Lung microvascular endothelial cell (primary cell): ENCODE measurements at places on chromosomes 4 and X. TPM values are rescaled to one million over a fixed set of nuclear protein-coding genes. Genes with fewer than 3 reads are reported as not detected.
A peak's percentile ranks its signal among the peaks of the same experiment; 100 is the strongest.

- no peak for DNase-seq
These were observed 44.0 kb upstream of the STK26 start for GRCh38 chrX:131979116-131979515.

DNA sequence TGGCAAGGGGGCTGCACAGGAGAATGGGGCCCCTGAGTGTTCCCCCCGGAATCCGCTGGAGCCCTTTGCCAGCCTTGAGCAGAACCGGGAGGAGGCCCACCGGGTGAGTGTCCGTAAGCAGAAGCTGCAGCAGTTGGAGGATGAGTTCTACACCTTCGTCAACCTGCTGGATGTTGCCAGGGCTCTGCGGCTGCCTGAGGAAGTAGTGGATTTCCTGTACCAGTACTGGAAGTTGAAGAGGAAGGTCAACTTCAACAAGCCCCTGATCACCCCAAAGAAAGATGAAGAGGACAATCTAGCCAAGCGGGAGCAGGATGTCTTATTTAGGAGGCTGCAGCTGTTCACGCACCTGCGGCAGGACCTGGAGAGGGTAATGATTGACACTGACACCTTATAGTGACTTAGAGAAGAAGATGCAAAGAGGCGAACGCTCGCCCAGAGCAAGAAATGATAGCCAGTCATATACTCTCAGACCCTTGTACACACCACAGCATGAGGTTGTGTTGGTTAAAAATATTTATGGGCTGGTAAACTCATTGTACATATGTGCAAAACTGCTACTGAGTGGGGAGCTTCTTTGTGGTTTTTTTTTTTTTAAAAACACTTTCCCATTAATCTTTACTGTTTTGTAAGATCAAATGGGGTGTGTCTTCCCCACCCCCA lies 52.5 kb downstream of the JADE1 start:
- DNase-seq: no peak

- DNase-seq: no peak
These were observed 145.2 kb downstream of the OPHN1 start for GRCh38 chrX:68288127-68288526.

- DNase-seq: no peak
These were observed 41.8 kb upstream of the RLIM start for GRCh38 chrX:74656079-74656745.

- no peak for DNase-seq
These were observed 141.5 kb upstream of the FRMPD4 start for GRCh38 chrX:11996810-11997209.

GRCh38 chr4:43932448-43932847 lies 516.2 kb downstream of the KCTD8 start:
- no peak for DNase-seq

- DNase-seq: no peak
These were observed 196.4 kb downstream of the QDPR start for GRCh38 chr4:17315459-17315858.

GRCh38 chr4:103076747-103077347 lies at the start of gene SLC9B2:
Gene SLC9B2, minus strand, starts transcription at chr4:103076761. Its CDS starts 9,211 bp downstream, at chr4:103067550.
- DNase-seq: peak; percentile 21

DNA sequence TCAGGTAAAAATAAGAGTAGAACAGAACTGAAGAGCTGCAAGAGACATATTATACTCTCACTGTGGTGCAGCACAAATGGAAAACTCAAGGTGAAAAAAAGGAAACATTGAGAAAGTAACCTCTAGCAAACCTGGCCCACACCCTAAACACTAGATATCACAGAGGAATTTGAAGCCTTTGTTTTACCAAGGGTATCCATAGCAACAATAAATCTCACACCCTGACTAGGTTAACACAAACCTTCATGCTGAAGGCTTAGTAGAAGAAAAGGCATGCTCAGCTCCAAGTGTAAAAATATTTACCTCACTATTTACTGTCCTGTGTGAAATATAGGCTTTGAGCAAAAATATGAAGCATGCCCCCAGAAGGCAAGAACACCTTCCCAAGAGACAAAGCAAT lies 61.9 kb upstream of the TAB3 start:
- no peak for DNase-seq

The GABRQ gene
- not detected in 2 replicates for total RNA-seq

DNA sequence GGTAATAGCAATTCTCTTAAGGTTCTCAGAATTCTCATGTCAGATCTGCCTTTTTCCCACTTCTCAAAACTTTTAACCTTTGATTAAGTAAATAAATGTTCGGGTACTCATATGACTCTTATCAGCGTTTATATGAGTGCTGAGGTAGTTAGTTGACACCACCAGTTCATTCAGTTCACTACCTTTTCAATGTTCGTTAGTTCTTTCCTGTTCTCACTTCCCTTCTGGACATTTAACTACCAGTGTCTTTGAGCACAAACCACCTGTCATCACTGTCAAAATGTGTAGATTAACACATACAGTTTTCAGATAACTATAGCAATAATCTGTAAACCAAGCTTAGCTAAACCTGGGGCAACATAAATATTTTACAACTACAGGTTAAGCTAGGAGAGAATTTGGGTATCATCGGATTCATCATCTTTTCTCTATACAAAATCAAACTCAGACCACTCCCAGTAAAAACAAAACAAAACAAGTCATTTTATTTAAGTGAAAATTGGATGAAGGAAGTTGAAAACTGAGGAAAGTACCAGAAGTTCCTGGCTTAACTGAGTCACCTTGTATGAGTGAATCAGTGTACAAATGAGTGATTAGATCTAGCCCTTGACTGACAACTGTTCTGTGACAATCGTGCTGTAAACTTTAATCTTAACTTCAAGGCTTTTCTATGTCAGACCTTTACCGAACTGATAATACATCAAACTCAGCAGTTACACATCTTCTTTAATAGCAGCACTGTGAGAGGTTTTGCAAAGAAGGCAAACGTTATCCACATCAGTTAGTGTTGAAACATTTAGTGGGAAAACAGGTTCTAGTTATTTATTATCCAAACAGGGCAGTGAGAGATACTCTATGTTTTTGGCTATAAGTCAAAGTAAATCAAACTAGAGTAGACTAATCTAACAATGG lies 41.9 kb downstream of the ARHGEF38 start:
- no peak for DNase-seq

The EDA2R gene
- total RNA-seq: 0.60 and 1.5 TPM in 2 replicates

DNA sequence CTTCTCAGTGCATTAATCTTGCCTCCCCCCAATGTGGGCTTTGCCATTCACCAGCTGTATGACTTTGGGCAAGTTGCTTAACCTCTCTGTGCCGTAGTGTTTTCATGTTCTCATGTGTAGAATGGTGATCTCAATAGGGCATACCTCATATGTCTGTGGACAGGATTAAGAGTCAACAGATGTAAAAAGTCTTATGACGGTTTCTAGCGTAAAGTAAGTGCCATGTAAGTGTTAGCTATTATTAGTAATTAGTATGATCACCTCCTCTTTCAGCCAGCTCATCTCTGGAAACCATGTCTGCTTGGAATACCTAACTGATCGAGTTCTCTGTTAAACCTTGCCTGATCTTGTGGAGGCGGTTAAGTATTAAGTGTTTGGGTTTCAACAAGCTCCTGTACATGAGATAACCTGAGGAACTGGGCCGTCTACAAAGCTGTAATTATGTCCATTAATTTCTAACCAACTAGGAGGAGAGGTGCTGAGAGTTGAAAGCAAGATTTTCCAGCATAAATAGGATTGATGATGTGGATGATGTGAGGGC lies 66.3 kb downstream of the TSC22D3 start:
- DNase-seq: no peak

The MAB21L2 gene
- 0.20 and 0.65 TPM in 2 replicates for total RNA-seq

DNA sequence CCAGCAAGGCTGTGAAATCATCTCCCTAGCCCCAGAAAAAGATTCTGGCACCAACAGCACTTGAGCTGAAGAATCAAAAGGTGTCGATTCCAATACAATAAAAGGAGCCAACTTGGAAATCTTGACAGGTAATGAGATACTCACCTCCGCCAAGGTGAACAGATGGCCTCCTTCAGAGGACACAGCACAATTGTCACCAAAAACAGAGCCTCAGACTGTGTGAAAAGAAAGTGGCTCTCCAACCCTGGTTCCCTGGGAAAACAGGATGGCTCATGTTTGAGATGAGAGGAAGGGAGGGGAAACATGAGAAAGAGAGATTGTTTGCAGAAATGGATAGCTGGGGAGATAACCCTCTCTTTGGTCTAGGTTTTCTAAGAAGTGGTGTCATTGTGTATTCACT lies 168.9 kb downstream of the HS3ST1 start:
- no peak for DNase-seq

The TAF7L gene
- total RNA-seq: under 0.01 TPM in 1 of 2 replicates, not detected in the other

The SPANXC gene
- not detected in 2 replicates for total RNA-seq

- no peak for DNase-seq
These were observed 211.6 kb downstream of the RCHY1 start for GRCh38 chr4:75302648-75303047.

- no peak for DNase-seq
These were observed 1.3 kb downstream of the USP9X start for GRCh38 chrX:41086627-41086932.

DNA sequence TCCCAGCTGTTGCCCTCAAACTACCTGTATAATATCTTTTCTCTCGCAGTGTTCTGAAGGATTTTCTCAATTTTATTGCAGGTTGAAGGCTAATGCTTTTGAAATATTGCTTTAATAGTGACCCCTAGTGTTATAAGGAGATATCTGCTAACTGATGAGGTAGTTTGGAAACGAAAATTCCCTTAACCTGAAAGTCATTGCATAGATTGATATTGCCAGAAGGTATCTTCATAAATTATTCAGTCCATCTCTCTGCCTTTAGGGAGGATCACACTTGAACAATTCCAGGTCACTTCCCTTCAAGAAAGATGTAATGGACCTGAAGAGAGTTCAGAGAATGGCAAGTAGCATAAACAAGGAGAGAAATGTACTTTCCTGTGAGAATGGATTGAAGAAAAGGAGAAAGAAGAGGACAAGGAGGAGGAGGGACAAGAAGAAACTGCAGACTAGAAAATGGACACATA lies 44.1 kb downstream of the TIGD4 start:
- DNase-seq: peak; percentile 40

The ZNF185 gene
- total RNA-seq: 4.0 and 9.2 TPM in 2 replicates

GRCh38 chr4:106270736-106271135 lies 45.3 kb downstream of the TBCK start:
- no peak for DNase-seq
